ENCODE measurements at places on chromosomes 7 and 10.

- DNase-seq, result no peak
Measured at GRCh38 chr7:2065528-2065927, 167.2 kb downstream of the MAD1L1 start.

- peak; percentile 38 for DNase-seq
Measured at GRCh38 chr7:66500087-66500486, 128.6 kb upstream of the KCTD7 start.

- DNase-seq, result peak; percentile 76
Measured at GRCh38 chr7:88789480-88790064, 6.0 kb downstream of the TEX47 start.

DNA sequence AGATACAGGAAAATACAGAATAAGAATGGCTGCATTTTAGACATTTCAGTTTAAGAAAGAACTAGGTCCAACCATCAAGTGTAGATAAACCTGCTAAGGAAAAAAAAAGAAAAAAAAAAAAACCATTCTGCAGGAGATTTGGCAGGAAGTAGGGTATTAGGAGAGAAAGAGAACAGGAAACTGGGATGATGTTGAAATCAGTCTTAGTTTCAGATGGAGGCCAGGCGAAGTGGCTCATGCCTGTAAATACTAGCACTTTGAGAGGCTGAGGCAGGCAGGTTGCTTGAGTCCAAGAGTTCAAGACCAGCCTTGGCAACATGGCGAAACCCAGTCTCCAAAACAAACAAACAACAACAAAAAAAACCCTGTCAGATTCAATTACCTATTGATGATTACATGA lies 120.2 kb downstream of the RAB11FIP2 start:
- DNase-seq, result no peak

- no peak for DNase-seq
Measured at GRCh38 chr10:12394241-12395033, 45.1 kb downstream of the CAMK1D start.

GRCh38 chr10:20596065-20596755 lies 300.9 kb downstream of the NEBL start:
- no peak for DNase-seq

DNA sequence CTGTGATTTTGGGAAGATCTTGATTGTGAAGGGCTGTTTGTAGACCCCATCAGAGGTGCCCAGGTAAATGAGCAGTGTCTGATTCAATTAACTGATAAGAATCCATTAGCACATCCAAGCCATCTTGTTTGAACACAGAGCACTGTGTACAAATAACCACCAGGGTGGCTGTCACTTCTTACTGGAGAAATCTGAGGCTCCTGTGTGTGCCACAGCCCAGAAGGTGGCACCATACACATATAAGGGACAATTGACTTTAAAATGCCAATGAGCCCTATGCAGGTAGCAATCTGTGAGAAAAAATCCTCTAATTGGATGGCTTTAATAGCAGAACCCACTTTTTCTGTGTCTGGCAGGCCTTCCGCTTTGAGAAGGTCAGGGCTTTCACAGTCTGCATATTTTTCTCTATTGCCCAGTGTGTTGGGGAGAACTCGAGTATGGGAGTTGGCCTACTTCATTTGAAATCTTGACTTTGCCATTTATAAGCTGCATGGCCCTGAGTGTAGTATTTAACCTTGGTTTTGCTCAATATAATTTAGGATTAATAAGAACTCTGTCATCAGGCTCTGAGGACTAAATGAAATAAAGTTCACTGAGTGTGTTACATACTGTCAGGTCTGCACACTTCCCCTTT lies 517.4 kb downstream of the CCSER2 start:
- DNase-seq, result peak; percentile 64

Measured in NAMALWA (cell line).